ENCODE measurements at places on chromosomes 7 and 10. TPM values are rescaled to one million over a fixed set of nuclear protein-coding genes. Genes with fewer than 3 reads are reported as not detected.

Gene STARD3NL
- total RNA-seq, result 56.9 TPM

Gene DPCD
- total RNA-seq, result 35.3 TPM

Gene TDRD1
- not detected for total RNA-seq

Gene OR2A5
- not detected for total RNA-seq

Gene TMEM273
- not detected for total RNA-seq

Gene PRLHR
- not detected for total RNA-seq

Gene SEMA3D
- not detected for total RNA-seq

Gene CYP26C1
- total RNA-seq, result not detected

Gene PKD2L1
- total RNA-seq, result 0.07 TPM
